ENCODE measurements at places on chromosomes 6 and 20.
A peak's percentile ranks its signal among the peaks of the same experiment; 100 is the strongest.

GRCh38 chr6:195861-196360, 96.4 kb upstream of the DUSP22 start:
- peak; percentile 47 for DNase-seq

DNA sequence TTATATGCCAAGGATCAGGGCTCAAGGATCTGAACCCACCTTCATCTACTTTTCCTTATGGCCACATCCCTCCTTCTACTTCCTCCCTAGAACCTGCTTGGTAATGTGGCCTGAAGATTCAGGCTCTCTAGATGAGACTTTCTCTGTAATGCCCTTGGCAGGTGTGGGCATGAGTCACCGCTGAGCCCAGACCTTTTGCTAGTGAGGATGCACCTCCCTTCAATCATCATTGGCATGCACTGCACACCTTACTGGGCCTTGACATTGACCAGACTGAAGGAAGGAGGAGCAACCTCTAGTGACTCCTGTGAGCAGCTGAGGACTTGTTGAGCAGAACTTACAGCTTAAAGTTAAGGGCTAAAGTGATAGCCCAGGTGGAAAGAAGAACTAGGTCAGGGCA, 405.3 kb downstream of the MAFB start:
- no peak for DNase-seq

DNA sequence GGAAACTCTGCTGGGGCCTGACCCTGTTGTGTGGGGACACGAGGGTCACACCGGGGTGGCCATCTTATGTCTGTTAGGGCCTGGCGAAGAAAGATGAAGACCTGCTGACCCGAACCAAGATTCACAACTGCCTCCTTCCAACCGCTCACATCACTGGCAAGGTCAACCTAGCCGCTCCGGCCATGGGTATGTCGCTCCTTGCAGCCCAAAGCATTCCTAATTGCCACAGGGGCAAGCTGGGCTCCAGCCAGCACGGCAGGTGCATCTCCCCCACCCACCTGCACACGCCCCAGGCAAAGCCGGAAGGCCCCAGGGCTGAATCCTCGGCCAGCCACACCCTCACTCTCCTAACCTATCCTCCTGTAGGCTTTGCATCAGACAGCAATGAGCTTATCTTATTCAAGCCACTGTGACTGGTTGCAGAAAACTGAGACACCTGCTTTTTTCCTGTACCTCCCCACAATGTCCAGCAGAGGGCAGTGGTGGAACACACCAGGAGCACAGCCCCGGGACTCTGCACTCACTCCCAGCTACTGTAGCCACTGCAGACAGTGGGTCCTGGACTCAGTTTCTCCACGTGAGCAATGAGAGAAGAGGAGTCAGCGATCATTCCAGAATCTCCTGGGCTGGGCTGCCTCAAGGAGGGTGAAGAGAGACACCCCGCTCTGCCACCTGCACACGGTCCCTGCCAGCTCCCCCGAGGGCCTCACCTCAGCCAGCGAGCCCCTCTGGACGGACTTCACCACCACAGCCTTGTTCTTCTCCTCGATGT, 170.2 kb downstream of the PREX1 start:
- peak; percentile 45 for DNase-seq

DNA sequence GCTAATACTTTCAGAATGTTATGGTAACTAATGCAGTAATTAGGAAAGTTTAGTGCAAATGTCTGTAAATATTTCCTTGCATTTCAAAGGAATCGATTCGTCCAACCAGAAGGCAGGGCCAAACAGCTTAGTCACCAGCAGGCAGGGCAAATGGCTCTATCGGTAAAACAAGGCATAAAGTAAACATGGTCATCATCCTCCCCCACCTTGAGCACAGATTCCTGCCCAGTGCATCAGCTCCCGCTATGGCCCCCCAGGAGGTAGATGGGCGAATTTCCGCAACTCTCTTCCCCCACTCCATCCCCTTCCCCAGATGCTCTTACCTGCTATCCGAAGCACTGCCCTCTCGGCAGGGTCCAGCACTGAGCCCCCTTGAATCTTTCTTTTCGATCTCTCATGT, 103.8 kb upstream of the BEND6 start:
- DNase-seq: no peak

DNA sequence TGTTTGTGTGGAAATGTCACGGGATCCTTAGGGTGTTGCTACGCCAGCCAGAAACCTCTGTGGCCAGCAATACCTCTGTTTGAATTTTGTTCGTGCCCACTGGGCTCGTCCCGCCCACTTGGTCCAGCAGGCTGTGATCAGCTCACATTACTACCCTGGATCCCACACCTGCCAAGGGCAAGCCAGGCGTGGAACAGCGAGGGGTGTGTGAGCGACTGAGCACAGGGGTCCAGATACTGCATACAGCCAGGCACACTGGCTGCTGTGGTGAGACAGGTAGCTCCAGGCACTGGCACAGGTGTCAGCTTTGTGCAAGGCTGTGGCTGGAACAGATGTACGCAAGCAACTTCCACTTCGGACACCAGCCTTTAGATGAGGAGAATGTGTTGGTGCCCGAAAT, 718.9 kb downstream of the EPHA7 start:
- no peak for DNase-seq

GRCh38 chr6:2765896-2766766, 938 bp downstream of the WRNIP1 start:
- no peak for DNase-seq

- DNase-seq: no peak
Measured at GRCh38 chr6:73927421-73927820, 231.4 kb downstream of the CD109 start.

GRCh38 chr6:90044833-90045381, 150.6 kb downstream of the GJA10 start:
- no peak for DNase-seq

DNA sequence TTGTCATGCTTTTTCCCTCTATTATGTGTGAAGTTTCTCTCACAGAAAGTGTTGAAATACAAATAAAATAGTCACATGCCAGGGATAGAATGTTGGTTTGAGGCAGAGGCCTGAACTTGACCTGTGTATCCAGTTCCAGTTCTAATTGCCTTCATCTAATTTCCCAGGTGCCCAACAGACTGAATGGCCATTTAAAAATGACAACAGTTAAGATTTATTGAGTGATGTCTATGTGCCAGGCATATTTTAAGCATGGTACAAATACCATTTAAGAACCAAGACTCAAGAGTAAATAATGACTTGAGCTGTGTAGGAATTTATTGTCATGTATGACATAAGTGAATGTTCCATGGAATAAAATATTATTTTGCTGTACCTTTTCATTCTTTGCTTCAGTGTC, 87.6 kb upstream of the EMILIN3 start:
- no peak for DNase-seq
